Gastrocnemius medialis (tissue), 4 donors: ENCODE measurements at places on chromosomes 1 and 21.

- H3K27me3 ChIP-seq = no peaks in the 10 kb centered on the region
- no peaks in the 10 kb centered on the region for H3K4me1 ChIP-seq
- no peaks in the 10 kb centered on the region for H3K36me3 ChIP-seq
These were observed 9.7 kb downstream of the LPAR3 start for GRCh38 chr1:84883286-84883685.

GRCh38 chr1:156086256-156086662 is 4.0 kb upstream of the MEX3A start:
- H3K36me3 ChIP-seq = no peaks in the 10 kb centered on the region
- peaks cover 3% of the 10 kb centered on the region for H3K4me1 ChIP-seq
- H3K27me3 ChIP-seq = no peaks in the 10 kb centered on the region
- no peak overlapping the region for H3K4me3 ChIP-seq
- DNase-seq = no peak
- H3K27ac ChIP-seq = no peak overlapping the region

GRCh38 chr1:53878492-53879105 is 11.0 kb downstream of the YIPF1 start:
- no peak overlapping the region for H3K4me3 ChIP-seq
- H3K36me3 ChIP-seq = peaks cover 7% of the 10 kb centered on the region
- no peaks in the 10 kb centered on the region for H3K27me3 ChIP-seq
- no peaks in the 10 kb centered on the region for H3K4me1 ChIP-seq
- DNase-seq = no peak

DNA sequence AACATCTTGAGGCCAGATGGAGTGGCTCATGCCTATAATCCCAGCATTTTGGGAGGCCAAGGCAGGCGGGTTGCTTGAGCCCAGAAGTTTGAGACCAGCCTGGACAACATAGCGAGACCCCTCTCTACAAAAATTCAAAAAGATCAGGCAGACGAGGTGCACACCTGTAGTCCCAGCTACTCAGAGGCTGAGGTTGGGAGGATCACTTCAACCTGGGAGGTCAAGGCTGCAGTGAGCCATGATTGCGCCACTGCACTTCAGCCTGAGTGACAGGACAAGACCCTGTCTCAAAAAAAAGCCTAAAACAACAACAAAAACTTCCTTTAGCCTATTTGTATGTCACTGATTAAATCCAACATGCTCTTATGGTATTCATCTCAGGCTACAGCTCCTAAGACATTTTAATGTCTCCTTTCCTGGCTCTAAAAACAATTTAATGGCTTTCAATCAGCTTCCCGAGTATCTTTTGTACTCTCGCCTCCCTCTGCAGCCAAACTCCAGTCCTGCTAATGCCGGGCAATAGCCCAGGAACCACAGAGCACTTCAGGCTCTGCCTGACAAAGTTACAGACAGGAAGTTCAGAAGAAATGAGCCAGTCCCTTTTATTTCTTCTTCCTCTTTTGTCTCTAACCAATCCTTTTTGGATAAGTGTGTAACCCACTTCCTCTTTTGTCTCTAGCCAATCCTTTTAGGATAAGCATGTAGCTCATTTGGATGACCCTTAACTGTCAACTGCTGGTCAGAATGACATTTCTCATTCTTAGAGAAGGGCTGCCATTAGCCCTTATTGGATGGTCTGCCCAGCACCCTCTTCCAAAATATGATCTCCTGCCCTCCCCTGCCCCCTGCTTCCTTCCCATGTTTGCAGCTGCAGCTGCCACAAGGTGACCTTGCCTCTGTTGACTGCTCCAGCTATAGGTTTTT is 6.6 kb upstream of the DOP1B start:
- DNase-seq = no peak
- H3K27ac ChIP-seq = peak overlapping the region; percentile 44
- no peaks in the 10 kb centered on the region for H3K36me3 ChIP-seq
- H3K4me3 ChIP-seq = no peak overlapping the region

- no peaks in the 10 kb centered on the region for H3K36me3 ChIP-seq
- H3K4me1 ChIP-seq = no peaks in the 10 kb centered on the region
- H3K27me3 ChIP-seq = no peaks in the 10 kb centered on the region
- H3K4me3 ChIP-seq = no peak overlapping the region
These were observed 51.2 kb upstream of the TIAM1 start for GRCh38 chr21:31395268-31395667.

- H3K36me3 ChIP-seq = no peaks in the 10 kb centered on the region
- H3K27me3 ChIP-seq = no peaks in the 10 kb centered on the region
These were observed 128.2 kb downstream of the TBX19 start for GRCh38 chr1:168408884-168409283.

DNA sequence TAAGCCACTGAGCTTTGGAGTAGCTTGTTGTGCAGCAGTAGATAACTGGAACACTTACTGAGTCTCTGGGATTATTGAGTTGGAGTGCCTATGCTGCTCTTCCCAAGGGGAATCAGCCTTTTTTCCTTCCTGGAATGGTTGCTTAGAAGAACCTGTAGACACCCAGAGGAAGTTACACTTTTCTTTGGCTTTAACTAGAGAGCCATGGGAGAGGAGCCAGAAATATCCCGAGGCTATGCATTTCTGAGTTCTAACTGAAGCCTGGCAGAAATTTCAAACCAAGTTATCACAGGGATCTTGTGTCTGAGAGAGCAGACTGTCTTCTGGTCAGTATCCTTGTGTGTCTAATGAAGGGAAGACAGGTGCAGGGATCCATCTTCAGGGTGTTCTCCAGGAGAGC is 28.3 kb downstream of the LAMC1 start:
- DNase-seq = no peak
- H3K27ac ChIP-seq = peak overlapping the region; percentile 4
- H3K4me3 ChIP-seq = no peak overlapping the region
- H3K4me1 ChIP-seq = peaks cover 63% of the 10 kb centered on the region
- no peaks in the 10 kb centered on the region for H3K36me3 ChIP-seq

GRCh38 chr1:203244776-203245175 is 15.3 kb upstream of the CHIT1 start:
- DNase-seq = no peak
- H3K4me1 ChIP-seq = no peaks in the 10 kb centered on the region
- no peaks in the 10 kb centered on the region for H3K27me3 ChIP-seq
- H3K27ac ChIP-seq = no peak overlapping the region
- H3K4me3 ChIP-seq = no peak overlapping the region

DNA sequence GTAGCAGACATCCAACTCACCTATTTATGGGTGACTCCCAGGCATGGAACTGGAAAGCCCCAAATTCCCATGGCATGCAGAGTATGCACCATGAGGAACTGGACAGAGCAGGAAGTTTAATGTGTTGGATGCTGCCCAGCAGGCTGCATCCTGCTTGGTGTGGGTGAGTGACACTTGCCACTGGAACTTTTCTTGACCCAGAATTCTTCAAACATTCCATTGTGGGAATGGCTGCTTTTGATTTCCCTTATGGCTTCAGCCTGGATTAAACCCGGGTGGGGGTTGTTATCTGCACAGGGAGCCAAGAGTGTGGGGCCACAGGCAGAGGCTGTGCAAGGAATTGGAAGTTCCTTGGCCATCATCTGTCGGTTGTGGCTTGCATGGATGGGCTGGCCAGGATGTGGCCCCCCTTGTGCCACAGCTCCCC is 26.9 kb upstream of the BACE2 start:
- H3K27ac ChIP-seq = no peak overlapping the region
- DNase-seq = no peak
- H3K4me3 ChIP-seq = no peak overlapping the region
- H3K36me3 ChIP-seq = no peaks in the 10 kb centered on the region
- no peaks in the 10 kb centered on the region for H3K4me1 ChIP-seq

- peak overlapping the region; percentile 98 for H3K27ac ChIP-seq
- no peaks in the 10 kb centered on the region for H3K27me3 ChIP-seq
- peak overlapping the region; percentile 62 for H3K4me3 ChIP-seq
- H3K4me1 ChIP-seq = peaks cover 57% of the 10 kb centered on the region
These were observed 7.4 kb downstream of the IRF2BP2 start for GRCh38 chr1:234602334-234603220.

DNA sequence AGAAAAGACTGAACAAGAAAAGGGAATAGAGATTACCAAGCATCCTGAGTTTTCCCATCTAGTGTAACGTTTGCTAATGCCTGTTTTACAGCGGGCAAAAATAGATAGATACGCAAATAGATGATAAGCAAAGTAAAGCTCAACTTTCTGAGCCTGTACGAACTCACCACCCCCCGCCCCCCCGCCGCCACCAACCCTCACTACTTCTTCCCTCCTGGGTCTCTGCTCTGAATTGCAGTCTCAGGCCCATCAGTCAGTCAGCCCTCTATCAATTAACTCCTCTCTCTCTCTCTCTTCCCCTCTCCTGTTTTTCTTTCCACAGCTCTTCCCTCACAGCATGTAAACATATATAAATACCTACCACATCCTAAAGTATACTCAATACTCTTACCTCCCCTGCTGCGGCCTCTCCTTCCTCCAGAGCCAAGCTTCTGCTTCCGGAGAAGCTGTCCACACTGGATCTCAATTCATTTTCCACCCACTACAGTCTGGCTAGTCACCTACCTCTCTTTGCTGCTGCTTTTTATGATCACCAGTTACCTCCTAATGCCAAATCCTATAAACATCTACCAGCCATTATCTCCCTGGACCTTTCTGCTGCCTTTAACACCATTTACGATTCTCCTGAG is 64.6 kb downstream of the CAPN2 start:
- DNase-seq = no peak
- no peaks in the 10 kb centered on the region for H3K27me3 ChIP-seq

- H3K4me1 ChIP-seq = no peaks in the 10 kb centered on the region
- no peak overlapping the region for H3K4me3 ChIP-seq
- H3K27ac ChIP-seq = no peak overlapping the region
- peaks cover 12% of the 10 kb centered on the region for H3K36me3 ChIP-seq
- H3K27me3 ChIP-seq = no peaks in the 10 kb centered on the region
These were observed 15.4 kb downstream of the ALG14 start for GRCh38 chr1:95057351-95057750.

DNA sequence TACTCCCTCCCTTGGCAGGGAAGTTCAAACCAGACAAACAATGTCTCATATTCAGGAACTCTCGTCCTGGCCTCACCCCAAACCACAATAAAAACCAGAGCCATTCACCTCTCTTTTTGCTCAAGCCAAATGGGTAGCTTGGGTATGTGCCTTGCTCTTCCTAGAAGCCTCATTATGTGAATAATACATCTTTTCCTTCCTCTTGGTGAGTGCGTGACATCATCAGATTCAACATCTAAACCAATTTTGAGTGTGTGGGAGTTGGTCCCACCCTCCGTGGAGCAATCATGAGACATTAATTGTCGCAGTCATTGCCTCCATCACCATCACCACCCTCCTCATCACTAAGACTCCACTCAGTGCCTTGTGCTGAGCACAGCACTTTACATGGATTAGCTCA is 482.9 kb downstream of the PTPRU start:
- no peaks in the 10 kb centered on the region for H3K4me1 ChIP-seq
- no peak for DNase-seq
- no peaks in the 10 kb centered on the region for H3K27me3 ChIP-seq
- no peak overlapping the region for H3K27ac ChIP-seq
- H3K4me3 ChIP-seq = no peak overlapping the region
- no peaks in the 10 kb centered on the region for H3K36me3 ChIP-seq

DNA sequence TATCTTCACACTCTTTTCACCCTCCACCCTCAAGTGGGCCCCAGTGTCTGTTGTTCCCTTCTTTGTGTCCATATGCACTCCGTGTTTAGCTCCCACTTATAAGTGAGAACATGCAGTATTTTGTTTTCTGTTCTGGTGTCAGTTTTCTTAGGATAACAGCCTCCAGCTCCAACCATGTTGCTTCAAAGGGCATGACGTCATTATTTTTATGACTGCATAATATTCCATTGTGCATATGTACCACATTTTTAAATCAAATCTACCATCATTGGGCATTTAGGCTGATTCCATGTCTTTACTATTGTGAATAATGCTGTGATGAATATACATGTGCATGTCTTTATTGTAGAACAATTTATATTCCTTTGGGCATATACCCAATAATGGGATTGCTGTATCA is 140.3 kb downstream of the LYPLAL1 start:
- H3K4me1 ChIP-seq = no peaks in the 10 kb centered on the region
- H3K27ac ChIP-seq = no peak overlapping the region
- no peaks in the 10 kb centered on the region for H3K27me3 ChIP-seq
- no peaks in the 10 kb centered on the region for H3K36me3 ChIP-seq

DNA sequence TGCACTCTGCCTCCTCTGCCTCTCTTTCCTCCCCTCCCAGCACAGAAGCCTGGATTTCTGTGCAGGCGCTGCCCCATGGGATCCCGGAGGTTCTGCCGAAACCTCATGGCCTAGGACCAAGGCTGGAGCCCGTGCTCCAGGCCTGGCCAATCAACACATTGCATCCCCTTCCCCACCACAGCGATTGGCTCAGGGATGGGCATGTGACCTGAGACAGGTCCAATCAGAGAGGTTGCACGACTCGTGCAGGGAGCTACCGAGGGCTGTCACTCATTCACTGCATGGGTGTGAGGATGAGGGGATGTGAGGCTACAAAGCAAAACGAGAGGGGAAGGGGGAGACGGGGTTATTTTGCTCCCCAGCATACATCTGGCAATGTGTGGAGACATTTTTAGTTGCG is 3.3 kb upstream of the CELA2B start:
- H3K36me3 ChIP-seq = no peaks in the 10 kb centered on the region
- H3K4me3 ChIP-seq = no peak overlapping the region

GRCh38 chr1:163410073-163410999 is 88.6 kb downstream of the NUF2 start:
- DNase-seq = no peak
- H3K4me1 ChIP-seq = no peaks in the 10 kb centered on the region
- H3K27me3 ChIP-seq = no peaks in the 10 kb centered on the region

GRCh38 chr1:34770891-34771504 is 10.0 kb upstream of the GJB3 start:
- no peak overlapping the region for H3K27ac ChIP-seq
- H3K4me1 ChIP-seq = no peaks in the 10 kb centered on the region
- no peaks in the 10 kb centered on the region for H3K27me3 ChIP-seq
- H3K4me3 ChIP-seq = no peak overlapping the region

DNA sequence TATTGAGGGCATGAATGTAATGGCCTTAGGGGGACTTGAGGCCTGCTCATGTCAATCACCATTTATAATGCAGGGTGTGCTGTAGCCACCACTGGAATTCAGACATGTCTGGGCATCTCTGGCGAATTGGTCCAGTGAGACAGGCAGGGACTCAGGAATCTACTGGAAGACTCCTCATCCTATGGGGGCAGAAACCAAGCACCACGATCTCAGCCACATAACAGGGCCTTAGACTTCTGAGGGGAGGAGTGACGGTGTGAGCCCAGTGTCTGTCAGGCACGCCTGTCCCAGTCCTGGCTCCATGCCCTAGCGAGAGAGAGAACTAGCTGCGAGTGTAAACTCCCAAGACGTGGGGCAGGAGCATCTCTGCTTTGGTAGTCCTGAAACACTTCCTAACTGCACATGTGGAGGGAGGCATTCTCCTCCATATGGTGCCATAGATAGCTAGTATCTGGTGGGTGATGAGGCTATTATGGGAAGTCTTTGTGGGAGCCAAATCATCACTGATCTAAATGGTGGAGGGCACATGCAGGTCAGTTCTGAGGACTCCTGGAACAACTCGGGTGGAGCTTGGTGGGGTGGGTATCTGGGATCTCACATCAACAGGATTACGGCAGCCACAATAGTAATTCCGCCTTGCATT is 29.8 kb upstream of the KIAA0040 start:
- DNase-seq = no peak
- peaks cover 6% of the 10 kb centered on the region for H3K4me1 ChIP-seq
- no peaks in the 10 kb centered on the region for H3K27me3 ChIP-seq
- H3K36me3 ChIP-seq = no peaks in the 10 kb centered on the region
- no peak overlapping the region for H3K27ac ChIP-seq

GRCh38 chr1:213782941-213783672 is 204.7 kb upstream of the PROX1 start:
- H3K4me3 ChIP-seq = no peak overlapping the region
- H3K36me3 ChIP-seq = no peaks in the 10 kb centered on the region
- no peak for DNase-seq
- no peaks in the 10 kb centered on the region for H3K27me3 ChIP-seq
- no peak overlapping the region for H3K27ac ChIP-seq
- no peaks in the 10 kb centered on the region for H3K4me1 ChIP-seq
